ENCODE measurements at places on chromosomes 3 and 15. TPM values are rescaled to one million over a fixed set of nuclear protein-coding genes. Genes with fewer than 3 reads are reported as not detected.

- no peak overlapping the region for H3K4me3 ChIP-seq
- no peaks in the 10 kb centered on the region for H3K27me3 ChIP-seq
- no peak for DNase-seq
These were observed 131.5 kb downstream of the GHSR start for GRCh38 chr3:172316758-172317157.

DNA sequence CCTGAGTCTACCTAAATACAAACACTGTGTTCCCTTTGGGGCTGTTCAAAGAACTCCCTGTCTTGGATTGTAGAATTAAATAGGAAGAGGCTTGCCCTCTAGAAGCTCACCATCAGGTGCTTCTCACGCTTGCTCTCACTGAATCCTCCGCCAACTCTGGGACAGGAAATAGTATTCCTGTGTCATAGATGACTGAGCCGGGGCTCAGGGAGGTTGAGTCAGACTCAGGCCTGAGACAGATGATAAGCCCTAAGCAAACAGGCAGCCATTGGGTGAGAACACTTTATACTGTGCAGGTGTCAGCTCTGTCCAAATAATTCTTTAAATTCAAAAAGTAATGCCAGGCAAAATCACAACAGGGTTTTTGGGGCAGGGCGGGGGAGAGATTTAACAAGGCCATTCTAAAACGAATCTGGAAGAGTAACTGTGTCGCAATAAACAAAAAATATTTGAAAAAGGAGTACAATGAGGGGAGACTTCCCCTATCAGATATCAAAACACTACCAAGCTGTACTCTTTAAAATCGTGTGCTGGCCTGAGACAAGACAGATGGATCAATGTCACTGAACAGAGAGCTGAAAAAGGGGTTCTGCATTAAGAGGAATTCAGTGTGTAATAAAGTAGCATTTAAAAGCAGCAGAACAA, 59.0 kb downstream of the EPHB3 start:
- peaks cover 12% of the 10 kb centered on the region for H3K27me3 ChIP-seq
- no peak overlapping the region for H3K4me3 ChIP-seq
- no peaks in the 10 kb centered on the region for H3K4me1 ChIP-seq
- no peak overlapping the region for H3K27ac ChIP-seq
- DNase-seq, result no peak
- H3K36me3 ChIP-seq, result no peaks in the 10 kb centered on the region

The TMEM207 gene
- not detected for total RNA-seq

DNA sequence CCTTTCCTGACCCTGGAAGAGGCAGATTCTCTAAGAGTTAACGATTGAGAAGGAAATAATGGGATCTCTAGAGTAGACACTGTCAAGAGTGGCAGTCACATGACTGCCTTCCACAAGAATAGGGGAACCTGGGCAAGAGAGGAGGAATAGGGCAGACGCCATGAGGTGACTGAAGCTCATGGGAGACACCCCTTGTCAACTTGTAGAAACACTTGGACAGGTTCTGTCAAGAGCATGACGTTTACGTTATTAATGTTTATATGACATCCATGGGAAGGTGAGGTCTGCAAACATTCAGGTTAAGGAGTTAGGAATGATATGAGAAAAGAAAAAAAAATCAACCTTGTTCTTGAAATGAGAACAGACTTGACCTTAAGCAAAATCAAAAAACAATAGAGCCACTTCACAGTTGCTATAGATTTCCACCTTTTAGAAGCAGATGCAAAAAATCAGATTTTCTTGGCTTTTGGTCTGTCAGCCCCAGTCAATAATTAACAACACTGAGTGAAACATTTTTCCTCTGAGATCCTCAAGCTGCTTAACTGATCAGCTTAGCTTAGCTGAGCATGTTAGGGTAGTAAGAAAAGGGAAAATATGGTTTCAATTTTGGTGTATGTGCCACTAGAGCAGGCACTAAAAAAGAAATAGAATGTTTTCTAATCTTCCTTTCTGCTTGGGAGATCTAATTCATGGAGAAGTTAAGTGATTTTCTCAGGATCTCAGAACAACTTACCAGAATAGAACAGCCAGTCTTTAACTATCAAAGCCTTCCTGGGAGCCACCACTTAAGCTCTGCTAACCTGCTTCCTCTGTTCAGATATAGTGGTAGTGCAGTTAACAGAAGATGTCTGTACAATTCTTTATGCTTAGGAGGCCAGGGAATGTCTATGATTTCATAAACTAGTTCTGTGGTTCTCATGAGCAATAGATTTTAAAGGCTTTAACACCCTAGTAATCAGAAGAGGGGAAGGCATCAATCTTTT, 116.9 kb downstream of the B3GALNT1 start:
- no peaks in the 10 kb centered on the region for H3K36me3 ChIP-seq
- H3K27ac ChIP-seq, result no peak overlapping the region
- no peaks in the 10 kb centered on the region for H3K4me1 ChIP-seq
- no peak for DNase-seq
- H3K27me3 ChIP-seq, result no peaks in the 10 kb centered on the region

The SEMA5B gene
- total RNA-seq, result not detected

The IL17RD gene
- total RNA-seq, result 2.1 TPM
